ENCODE measurements at places on chromosomes 12 and 14.

DNA sequence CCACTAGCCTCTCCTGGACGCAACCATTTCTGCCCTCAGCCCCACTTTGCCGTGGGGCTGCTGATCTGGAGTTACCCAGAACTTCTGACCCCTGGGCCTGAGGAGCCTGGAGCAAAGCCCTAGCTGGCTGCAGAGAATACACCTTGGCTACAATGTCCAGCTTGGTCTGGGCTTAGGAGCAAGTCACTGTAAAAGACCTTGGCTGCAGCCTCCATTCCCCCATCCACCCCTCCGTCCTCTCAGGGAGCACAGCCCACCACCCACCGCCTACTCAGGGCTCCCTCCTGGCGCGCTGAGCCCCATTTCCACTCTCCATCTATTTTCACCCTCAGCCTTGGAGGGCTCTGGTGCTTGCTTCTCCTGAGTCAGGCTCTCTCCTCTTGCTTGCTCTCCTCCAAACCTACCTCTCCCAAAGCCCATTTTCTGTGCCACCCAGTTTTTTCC lies 42.9 kb downstream of the ERH start:
- no peak for DNase-seq

GRCh38 chr12:85029456-85029855 lies 6.6 kb downstream of the TSPAN19 start:
- peak; percentile 53 for DNase-seq

DNA sequence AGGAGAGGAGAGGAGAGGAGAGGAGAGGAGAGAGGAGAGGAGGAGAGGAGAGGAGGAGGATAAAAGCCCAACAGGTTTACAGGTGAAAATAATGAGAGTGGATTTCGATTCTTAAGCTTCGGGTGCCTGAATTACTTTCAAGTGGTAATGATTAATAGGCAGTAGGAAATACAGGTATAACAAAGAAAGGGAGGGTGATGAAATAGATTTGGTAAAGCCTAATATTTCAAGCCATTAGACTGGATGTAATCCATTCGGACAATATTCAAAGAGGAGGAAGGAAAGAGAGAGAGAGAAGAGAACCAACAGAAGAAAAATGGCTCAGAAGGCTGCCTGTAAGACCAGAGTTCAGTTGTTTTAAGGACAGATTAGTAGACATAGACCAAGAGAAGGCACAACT lies 76.6 kb downstream of the RASSF9 start:
- DNase-seq: peak; percentile 23

GRCh38 chr14:71701990-71702389 lies 230.2 kb upstream of the RGS6 start:
- DNase-seq: peak; percentile 25

DNA sequence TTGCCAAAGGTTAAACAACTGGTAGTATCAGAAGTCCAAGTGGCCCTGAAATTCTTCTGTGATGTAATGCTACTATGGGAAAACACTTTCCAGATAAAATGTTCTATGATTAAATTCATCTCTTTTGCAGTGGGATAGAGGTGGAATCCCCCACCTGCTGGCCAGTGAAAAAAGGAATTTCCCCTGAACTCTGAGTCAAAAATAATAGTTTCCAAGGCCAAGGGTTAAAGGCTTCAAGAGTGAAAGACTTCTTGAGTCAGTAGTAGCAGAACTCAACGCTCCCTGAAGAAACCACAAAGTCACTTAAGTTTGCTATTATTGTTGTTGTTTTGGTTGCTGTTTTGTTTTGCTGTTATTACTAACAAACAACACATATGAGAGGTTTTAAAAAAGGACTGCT lies 330.8 kb downstream of the SOX5 start:
- DNase-seq: no peak

DNA sequence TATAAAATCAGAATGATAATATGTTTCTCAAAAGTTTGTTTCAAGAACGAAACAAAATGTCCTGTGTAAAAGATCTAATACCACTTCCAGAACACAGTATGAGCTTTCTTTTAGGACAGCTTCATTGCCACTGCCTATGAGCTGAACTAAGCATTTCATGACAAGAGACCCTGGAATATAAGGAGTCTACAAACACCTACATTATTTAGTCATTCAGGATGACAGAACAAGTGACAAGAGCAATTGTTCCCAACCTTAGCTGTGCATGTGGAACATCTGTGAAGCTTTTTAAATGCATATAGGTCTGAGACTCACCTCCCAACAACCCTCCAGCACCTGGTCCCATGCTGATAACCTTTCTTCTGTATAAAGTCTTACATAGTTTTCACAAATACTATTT lies 103.1 kb upstream of the GARIN6 start:
- DNase-seq: no peak

DNA sequence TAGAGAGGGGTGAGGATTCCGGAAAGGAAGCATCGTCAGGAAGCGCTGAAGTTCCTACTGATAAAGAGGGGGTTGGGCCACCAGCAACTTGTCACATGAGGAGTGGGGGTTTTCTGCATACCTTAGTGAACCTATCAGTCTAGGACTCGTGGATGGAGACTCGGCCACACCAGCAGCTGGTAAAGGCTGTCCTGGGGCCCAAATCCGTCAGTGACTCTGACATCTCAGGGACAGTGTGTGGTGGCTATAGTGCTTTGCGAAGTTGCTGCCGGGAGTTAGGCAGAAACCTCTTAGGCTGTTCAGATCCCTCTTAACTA lies 16.4 kb downstream of the RNASE2 start:
- DNase-seq: no peak

DNA sequence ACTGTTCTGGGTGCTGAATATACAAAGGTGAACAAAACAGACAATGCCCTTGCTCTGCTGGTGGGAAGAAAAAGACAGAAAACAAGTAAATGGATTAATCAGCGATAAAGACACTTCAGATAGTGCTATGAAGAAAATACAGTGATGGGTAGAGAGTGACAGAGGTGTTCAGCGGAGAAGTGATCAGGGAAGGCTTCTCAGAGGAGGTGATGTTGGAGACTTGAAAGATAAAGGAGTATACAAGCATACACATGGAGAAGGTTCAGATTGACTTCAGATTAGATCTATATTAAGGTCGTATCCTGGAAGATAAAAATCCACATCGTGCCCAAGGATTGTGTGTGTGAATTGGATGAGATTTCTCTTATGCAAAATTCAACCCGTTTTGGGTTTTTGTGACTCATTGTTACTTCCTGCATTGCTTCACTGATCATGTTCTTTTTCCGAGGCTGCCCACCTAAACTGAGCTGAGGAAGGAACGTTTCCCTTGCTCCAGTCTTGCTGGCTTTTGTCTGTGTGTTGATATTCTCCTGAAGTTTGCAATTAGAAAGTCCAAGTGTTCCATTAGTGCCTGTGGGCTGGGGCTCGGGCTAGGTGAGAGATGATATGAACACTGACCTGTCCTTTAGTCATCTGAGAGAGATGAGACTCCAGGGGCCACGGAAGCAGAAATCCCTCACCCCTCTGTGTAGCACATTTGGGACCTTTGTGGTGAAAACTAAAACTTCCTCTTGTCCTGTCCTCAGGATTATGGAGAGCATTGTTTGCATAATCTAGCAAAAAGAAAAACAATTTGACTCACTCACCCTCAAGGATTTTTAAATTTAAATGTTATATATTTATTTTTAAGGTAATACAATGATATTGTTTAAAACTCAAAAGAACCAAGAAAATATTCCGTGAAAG lies 27.6 kb downstream of the PLXNC1 start:
- no peak for DNase-seq

DNA sequence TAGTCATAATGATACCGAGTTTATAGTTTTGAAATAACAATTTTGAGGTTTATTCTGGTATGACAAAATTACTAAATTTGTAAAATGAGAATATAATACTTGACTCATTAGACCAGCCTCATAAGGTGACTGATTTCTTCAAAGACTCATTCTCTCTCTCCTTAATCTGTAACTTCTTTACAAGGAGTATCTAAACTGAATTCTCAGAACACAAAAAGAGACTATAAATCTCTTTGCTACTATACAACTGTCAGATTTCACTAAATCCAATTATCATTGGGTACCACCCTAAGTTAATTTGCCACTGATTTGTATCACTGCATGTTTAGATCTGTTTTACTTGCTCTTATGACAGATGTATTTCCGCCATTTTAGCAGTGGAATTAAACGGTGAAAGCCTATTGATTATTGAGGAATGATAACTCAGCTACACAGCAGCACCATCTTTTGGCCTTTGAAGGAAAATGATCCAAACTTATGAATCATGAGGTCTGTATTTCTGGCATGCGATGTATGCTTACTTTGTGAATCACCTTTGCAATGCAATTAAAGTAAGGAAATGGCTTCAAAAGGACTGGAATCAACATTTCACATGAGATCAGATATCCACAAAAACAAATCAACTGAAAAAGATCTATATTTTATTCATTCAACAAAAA lies 161.2 kb downstream of the RERGL start:
- peak; percentile 61 for DNase-seq

Data from HT-29 (cell line).